Effector memory CD8-positive, alpha-beta T cell (primary cell): ENCODE measurements at places on chromosomes 4 and X.

DNA sequence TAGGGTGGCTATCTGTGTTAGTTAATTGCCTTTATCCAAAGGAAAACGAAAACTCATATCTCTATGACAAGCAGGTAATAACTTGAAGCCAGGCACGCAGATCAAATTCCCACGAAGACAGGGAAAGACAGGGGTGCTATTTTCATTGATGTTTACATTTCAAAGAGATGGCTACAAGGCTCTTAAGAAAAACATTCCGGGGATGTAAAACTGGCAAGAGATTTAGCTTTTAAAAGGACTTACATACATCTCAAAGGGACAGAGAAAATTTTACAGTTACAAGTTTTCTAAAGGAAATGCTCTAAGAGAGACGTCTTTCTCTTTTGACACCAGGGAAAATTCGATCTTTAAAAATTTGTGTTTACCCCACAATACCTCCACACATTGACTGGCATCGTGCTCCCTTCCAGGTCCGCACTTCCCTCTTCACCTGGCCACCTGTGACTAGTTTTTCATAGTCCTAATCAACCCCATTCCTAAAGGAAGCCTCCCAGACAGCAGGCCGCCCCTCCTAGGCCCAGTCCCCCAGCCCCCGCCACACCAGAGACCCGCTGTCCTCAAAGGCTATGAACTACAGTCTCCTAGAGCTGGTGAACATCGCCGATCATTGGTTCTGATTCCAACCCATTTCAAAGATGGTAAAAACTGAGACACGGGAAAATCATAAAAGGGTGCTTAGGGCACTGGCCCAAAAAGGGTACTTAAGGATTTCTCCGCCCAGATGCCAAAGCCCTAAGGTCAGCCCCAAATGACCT is 649 bp upstream of the ARAF start:
- no peak for DNase-seq

- DNase-seq, result no peak
These were observed 383.5 kb upstream of the INTU start for GRCh38 chr4:127249066-127249766.

DNA sequence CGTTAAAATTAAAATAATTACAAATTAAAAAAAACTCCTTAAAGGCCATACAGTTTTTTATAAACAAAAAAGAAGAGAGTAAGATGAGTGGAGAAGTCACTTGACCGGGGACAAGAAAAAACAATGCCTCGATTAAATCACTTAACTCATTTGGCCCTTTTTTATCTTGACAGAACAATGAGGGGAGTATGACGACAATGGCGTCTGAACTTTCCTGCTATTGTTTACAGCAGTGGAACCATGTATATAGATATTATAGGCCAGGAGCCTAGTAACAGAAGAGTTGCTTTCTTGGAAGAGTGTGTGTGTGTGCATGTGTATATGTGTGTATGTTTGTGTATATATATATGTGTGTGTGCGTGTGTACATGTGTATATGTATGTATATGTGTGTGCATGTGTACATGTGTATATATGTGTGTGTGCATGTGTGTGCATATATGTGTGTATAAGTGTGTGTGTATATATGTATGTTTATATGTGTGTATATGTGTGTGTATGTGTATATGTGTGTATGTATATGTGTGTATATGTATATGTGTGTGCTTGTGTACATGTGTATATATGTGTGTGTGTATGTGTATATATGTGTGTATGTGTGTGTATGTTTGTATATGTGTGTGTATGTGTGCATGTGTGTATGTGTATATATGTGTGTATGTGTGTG is 153.4 kb upstream of the FAT1 start:
- DNase-seq, result no peak

DNA sequence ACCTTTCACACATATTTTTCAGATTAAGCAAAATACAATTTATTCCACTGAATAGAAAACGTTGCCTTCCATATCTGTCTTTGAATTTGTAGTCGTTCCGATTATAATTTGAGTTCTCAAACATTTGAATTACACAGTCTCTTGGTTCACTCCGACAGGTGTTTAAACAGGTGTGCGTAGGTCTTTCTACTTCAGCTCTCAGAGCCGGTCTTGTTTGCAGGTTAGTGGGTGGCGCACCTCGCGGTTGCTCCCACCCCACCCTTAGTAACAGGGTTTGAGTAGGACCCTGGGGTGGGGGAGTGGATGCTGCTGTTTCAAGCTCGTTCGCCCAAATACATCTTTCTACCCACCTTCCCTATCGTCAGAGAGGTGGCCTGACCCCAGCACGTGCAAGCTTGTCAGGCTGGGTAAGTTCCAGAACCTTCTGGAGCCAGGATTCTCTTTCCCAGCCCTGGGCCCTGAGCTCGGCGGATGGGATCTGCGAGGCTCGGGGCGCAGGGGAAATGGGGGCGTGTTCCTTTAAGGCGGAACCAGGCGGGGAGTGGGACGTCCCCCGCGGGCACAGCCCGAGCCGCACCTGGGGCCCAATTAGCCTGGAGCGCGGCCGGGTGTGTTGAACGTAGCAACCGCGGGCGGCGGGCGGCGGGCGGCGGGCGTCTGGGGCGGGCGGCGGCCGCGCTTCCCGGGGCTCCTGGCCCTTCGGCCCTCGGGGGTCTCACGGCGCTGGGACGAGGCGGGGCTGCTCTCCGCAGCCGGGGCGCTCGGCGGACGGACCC is at the start of gene FAM149A:
Gene FAM149A, plus strand, starts transcription at position 591 of the 776 bp plus-strand sequence.
- DNase-seq, result peak; percentile 4

- DNase-seq, result no peak
These were observed 5.6 kb downstream of the MAOA start for GRCh38 chrX:43661521-43662240.

- no peak for DNase-seq
These were observed 3.7 kb downstream of the USP38 start for GRCh38 chr4:143188136-143189088.

DNA sequence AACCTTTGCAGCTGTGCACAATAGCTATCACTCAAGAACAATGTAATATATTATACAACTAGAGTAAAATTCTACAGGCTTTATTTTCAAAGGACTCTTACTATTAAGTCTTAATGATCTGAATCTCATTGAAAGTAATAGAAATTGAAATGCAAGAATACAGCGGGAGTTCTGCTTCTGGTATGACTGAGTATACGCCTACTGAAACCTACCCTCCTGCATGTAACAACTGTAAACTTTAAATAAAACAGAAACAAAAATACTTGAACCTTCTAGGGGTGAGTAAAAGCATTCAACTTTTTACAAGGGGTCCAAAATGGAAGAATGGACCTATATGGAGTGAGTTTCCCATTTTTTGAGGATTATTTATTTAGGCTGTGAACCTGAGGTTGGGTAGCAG is 13.5 kb downstream of the DCHS2 start:
- DNase-seq, result no peak

DNA sequence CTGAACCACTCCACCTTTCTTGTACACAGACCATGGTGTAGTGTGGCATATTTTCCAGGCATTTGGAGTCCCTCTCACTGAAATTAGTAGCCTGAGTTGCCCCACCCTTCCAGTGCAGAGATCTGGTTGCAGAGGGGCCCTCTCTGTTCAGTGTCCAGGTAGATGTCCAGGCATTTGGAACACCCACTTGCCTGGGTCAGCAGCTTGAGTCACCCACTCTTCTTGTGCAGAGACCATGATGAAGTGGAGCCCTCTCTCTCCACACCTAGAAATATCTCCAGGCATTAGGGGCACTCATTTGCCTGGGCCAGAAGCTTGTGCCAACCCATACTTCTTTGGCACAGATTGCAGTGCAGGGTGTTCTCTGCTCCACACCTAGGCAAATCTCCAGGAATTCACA is 2733.3 kb downstream of the PCDH7 start:
- no peak for DNase-seq

GRCh38 chr4:165757451-165757850 is 115.6 kb upstream of the TLL1 start:
- no peak for DNase-seq

DNA sequence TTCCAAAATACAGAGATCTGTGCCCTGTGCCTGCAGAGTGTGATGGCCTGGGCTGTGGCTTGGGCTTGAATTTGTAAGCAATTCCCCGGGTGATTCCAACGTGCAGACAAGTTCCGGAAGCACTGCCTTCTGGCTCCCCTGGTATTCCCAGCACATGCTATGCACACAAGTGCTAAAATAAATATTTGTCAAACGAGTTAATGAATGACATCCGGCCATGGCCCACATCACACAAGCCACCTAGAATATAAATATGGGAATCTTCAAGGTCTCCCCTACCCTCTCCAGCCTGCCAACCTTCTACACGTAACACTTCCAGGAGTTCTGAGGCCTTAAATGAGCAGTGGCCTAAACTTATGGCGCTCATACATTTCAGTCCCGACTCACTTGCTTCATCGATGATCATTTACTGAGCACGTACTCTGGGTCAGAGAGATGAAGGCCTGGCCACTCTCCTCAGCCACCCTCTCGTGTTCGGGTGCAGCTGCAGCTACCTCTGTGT is 21.3 kb downstream of the DCTD start:
- DNase-seq, result no peak

DNA sequence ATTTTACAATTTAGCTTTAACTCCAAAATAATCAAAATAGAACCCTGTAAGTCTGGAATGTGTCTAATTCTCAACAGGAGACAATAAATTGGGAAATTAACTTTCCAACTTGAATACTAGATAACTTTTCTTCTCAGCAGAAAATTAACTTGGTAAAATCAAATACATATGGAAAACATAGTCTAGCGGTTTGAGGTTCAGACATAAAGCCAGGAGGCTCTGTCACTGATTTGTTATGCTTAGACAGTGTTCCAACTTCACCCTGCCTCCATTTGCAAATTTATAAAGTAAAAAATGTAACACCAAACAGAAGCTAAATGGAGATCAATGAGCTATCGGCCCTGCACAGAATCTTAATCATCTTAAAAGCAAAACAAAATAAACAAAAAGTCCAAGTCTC is 46.3 kb downstream of the TBCK start:
- no peak for DNase-seq

DNA sequence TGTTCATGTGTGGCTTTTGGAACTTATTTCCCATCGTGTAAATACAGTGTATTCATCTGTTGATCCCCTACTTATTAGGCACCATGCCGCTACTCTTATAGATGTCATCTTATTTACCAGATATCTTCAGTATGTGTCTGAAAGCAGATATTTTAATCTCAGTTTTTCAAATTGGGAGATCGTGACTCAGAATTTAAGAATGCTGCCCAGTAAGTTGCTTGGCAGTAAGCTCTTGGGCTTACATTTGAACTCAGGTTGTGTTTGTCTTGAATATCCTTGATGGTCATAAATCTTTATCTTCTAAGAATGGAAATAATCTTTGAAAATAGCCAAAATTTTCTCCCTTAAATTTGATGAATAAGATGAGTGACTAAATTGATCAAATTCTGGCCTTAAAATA is 45.9 kb upstream of the RPA4 start:
- DNase-seq, result no peak

DNA sequence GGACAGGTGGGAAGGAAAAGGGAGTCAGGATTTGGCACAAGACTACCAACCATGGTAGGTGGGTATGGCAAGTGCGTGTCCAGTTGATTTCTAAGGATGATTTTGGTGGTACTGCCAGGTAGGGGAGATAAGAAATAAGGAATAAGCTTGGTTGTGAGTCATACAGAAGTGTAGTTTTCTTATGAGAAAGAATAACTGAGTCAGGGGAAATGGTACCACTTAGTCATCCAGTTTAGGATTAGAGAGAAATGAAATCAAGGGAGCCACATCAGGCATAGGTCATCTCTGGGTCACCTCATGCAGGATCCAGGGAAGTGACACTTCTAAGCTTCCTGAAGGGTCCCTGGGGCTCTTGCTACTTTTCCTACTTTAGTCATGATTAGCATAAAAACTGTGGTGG is 107.1 kb upstream of the C1GALT1C1 start:
- no peak for DNase-seq

GRCh38 chrX:50905334-50905733 is 5.2 kb upstream of the BMP15 start:
- no peak for DNase-seq
